Epithelial cell of proximal tubule (primary cell): ENCODE measurements at places on chromosomes 7 and 10. TPM values are rescaled to one million over a fixed set of nuclear protein-coding genes. Genes with fewer than 3 reads are reported as not detected.
A peak's percentile ranks its signal among the peaks of the same experiment; 100 is the strongest.

The SPDYE6 gene
- not detected in 2 replicates for total RNA-seq

DNA sequence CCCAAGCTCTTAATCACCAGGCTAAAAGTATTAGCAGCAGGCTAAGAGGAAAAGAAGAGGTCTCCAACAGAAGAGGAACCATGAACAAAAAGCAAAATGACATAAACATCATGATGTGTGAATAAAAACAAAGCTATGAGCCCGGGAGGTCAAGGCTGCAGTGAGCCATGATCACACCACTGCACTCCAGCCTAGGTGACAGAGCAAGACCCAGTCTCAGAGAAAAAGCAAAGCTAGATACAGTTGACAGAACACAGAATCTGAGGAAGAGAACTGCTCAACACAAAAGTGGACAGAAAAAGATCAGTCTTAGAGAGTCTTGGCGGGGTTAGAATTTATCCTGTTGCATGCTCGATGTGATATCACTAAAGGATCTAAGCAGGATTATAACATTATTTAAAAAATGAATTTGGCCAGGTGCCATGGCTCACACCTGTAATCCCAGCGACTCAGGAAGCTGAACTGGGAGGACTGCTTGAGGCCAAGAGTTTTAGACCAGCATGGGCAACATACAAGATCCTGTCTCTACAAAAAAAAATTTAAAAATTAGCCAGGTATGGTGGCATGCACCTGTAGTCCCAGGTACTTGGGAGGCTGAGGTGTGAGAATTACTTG, 37.5 kb downstream of the NT5C2 start:
- DNase-seq, result no peak

DNA sequence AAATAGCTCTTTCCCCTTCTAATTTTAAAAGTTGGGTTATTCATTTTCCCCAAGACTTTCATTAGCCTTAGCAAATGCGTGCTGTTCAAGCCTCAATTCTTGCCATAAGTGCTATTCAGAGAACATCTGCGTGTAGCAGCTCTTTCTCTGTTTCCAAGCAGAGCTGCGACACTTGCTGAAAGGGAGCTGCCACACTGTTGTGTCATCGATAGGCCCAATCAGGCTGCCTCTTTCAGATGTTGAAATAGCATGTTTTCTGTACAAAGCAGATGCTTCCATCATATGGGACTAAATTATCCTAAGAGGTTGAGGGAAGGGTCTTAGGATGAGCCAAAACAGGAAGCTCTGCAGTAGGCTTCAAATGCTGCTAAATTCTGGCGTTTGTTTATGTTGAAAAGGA, 220.9 kb upstream of the CDC14C start:
- no peak for DNase-seq

The RBP3 gene
- not detected in 2 replicates for total RNA-seq

The RTKN2 gene
- total RNA-seq, result 7.1 and 13.8 TPM in 2 replicates

GRCh38 chr10:111207500-111207899, 130.7 kb downstream of the ADRA2A start:
- peak; percentile 6 for DNase-seq

DNA sequence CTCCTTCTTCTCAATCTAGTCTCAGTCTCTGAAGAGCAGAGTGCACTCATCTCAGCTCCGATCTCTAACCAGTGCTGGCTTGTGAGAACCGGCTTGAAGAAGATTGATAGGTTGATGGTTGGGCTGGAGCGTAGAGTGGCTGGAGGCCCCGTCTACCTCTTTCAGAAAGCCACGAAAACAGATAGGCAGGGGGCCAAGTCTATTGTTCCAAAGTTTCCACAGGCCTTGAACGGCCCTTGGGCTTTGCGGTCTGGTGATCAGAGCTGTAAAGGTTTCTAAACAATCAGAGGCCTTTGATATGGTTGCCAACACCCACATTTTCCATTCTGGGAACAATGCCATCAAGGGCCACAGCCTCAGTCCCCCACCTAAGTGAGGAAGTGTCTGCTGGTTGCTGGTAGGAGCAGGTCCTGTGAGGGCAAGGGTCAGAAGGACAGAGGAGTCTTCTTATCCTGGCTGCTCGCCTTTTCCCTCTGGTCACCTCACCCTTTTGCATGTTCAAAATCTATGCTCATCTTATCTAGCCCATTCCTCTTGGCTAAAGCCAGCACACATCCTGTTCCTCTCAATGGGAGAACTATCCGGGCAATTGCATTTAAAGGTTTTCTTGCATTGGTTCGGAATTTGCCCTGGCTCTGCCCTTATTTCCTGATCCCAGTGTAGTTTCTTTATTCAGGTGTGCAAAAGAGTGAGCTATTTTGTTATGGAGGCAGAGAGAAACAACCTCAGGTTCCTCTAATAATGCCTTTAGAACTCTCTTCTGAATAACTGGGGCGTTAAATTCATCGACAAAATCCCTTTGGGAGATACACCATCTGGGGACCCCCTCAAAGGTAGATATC, 70.3 kb upstream of the KMT2E start:
- DNase-seq, result no peak

GRCh38 chr10:60570896-60571295, 181.2 kb upstream of the ANK3 start:
- no peak for DNase-seq

DNA sequence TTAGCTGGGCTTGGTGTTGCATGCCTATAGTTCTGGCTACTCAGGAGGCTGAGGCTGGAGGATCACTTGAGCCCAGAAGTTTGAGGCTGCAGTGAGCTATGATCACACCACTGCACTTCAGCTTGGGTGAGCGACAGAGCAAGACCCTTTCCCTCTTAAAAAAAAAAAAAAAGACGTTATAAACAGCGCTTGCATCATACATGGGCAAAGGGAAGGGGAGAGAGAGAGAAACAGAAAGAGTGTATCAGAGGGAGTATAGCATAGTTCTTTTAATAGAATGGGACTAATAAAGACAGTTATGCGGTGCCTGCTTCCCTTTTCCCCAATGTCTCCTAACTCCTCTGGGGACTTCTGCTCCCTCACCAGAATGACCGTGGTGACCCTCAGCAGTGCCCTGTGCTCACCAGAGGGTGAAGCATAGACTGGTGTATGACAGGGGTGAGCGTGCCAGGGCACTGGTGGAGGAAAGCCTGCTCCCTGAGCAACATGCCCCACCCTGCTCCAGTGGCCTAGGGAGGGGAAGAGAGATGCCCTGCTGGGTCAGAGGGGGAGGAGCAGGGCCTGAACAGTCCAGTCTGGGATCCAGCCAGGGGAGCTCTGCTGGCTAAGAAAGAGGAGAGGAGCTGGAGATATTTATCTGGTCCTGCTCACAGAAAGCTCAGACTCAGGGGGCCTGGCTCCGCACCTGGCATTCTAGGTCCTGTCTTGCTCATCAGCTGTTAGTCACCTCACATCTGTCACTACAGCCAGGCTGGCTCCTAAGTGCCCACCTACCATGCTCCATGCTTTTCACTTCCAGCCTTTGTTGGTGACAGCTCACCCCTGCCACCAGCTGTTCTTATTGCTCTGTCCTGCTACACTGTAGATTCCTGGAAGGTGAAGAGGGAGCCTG, 2.2 kb downstream of the PDZD7 start:
- no peak for DNase-seq

- DNase-seq, result no peak
Measured at GRCh38 chr10:69360485-69361302, 56.0 kb downstream of the TACR2 start.

The SPAG6 gene
- 0.07 TPM in 1 of 2 replicates, not detected in the other for total RNA-seq

The GPR85 gene
- total RNA-seq, result 0.22 TPM in 1 of 2 replicates, not detected in the other

The TMEM236 gene
- 0.07 and 0.17 TPM in 2 replicates for total RNA-seq

GRCh38 chr7:74059681-74060588, 23.7 kb upstream of the LIMK1 start:
- no peak for DNase-seq

DNA sequence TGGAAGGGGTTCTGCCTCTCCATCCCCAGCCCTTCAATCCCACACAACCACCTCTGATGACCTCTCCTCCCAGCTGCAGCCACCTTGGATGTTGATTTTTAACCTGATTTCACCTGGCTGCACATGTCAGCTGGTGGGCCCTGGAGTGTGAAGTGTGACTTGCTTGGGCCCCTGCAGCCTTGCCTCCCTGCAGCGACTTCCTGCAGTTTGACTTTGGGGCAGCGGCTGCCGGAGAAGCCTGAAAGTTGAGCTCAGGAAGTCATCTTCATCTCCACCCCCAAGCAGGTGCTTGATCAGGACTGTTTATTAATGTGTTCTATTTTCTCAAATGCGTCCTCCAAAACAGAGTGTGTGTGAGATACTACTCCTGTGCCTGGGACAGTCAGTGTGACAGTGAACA, 675.2 kb upstream of the GALNT17 start:
- no peak for DNase-seq

DNA sequence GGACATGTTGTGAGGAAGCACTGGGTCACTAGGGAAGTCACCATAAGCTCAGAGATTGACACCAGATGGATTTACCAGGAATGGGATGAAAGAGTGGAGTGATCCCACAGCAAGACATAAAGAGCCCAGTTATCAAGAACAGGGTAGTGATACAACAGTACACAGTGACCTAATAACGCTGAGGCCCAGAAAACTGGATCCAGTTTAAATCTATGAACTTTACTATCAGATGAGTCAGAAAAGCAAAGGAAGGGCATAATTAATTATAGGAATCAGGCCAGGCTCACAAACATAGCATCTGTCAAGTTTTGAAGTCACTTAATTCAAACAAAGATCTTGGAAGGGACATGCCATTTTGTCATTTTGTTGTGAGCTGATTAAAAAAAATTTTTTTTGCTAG, 73.5 kb downstream of the LRRN3 start:
- DNase-seq, result no peak

- peak; percentile 54 for DNase-seq
Measured at GRCh38 chr7:80918909-80919721, at the start of gene SEMA3C. SEMA3C (minus strand) TSS chr7:80919051; CDS start chr7:80916781, 2,270 bp downstream.

- DNase-seq, result no peak
Measured at GRCh38 chr7:18993933-18994668, 123.3 kb downstream of the TWIST1 start.

The AGBL3 gene
- 1.7 and 4.0 TPM in 2 replicates for total RNA-seq

The TAS2R3 gene
- 0.35 TPM in 1 of 2 replicates, not detected in the other for total RNA-seq

GRCh38 chr10:69362471-69362954, 54.2 kb downstream of the TACR2 start:
- DNase-seq, result no peak

The CNNM1 gene
- total RNA-seq, result 0.22 and 0.63 TPM in 2 replicates

The CTTNBP2 gene
- 1.8 and 2.0 TPM in 2 replicates for total RNA-seq

The ZNF365 gene
- 2.0 and 2.9 TPM in 2 replicates for total RNA-seq

The ARHGEF5 gene
- total RNA-seq, result 22.4 and 34.5 TPM in 2 replicates

- DNase-seq, result no peak
Measured at GRCh38 chr7:36153571-36154097, 580 bp downstream of the EEPD1 start.

DNA sequence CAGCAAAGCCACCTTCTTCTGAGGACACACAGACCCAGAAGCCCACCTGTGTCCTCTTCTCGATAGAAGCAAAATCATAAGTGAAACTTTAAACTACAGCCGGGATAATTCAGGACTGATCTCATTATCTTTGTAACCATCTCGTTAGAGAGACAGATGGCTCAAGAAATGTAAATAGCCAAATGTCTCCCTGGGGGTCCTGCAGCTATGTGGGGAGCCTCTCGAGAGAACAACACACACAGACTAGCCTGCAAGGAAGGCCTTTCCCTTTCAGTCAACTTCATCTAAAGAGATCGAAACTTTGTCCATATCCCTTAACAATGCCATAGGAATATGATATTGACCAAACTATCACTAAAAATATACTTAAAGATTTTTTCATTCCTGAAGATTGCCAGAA, 93.5 kb downstream of the VWC2 start:
- no peak for DNase-seq

The ATG9B gene
- total RNA-seq, result 0.07 and 1.1 TPM in 2 replicates

- DNase-seq, result no peak
Measured at GRCh38 chr10:878333-878759, 53.2 kb downstream of the LARP4B start.

- no peak for DNase-seq
Measured at GRCh38 chr7:924541-925231, 29.8 kb downstream of the ADAP1 start.

The NUTM2B gene
- total RNA-seq, result 0.40 TPM in 1 of 2 replicates, not detected in the other

DNA sequence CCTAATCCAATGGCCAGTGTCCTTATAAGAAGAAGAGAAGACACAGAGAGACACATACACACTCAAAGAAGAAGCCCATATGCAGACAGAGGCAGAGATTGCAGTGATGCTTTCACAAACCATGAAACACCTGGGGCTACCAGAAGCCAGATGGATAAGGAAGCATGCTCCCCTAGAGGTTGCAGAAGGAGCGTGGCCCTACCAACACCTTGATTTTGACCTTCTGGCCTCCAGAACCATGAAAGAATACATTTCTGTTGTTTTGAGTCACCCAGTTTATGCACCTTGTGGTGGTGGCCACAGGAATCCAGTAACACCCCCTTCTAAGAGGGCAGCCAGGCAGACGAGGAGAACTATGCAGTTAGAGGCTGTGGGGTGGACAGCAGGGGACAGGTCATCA, 43.5 kb downstream of the AOC1 start:
- DNase-seq, result no peak

- no peak for DNase-seq
Measured at GRCh38 chr7:148912758-148913541, 28.9 kb upstream of the EZH2 start.

The MBL2 gene
- not detected in 2 replicates for total RNA-seq

- no peak for DNase-seq
Measured at GRCh38 chr7:26588511-26588910, 275.9 kb downstream of the SKAP2 start.

The SH3PXD2A gene
- 4.8 and 5.8 TPM in 2 replicates for total RNA-seq
